H1 (cell line): ENCODE measurements at places on chromosomes 16 and 17. TPM values are rescaled to one million over a fixed set of nuclear protein-coding genes. Genes with fewer than 3 reads are reported as not detected.

GRCh38 chr17:9371019-9371418, 204.6 kb downstream of the STX8 start:
- no peak overlapping the region for H3K27ac ChIP-seq
- H3K36me3 ChIP-seq, result no peaks in the 10 kb centered on the region
- H3K27me3 ChIP-seq, result no peaks in the 10 kb centered on the region
- DNase-seq, result no peak
- peaks cover 3% of the 10 kb centered on the region for H3K4me1 ChIP-seq

DNA sequence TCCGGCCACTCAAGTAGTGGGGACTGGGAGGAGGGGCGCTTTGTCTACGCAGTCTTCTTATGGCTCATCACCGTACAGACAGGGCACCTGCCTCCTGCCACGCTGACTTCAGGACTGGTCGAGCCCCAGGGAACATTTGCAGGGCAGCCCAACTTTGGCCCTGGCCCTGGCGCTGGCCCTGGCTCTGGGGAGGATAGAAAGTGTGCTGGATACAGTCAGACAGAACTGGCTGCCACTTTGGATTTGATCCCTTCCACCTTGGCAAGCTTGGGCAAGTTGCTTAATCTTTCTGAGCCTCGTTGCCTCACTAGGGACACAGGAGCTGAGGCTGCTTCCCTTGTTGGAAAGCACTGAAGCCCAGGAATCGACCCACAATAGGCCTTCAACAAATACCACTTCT, 13.6 kb downstream of the LGALS9 start:
- H3K4me1 ChIP-seq, result no peaks in the 10 kb centered on the region
- no peaks in the 10 kb centered on the region for H3K27me3 ChIP-seq
- H3K36me3 ChIP-seq, result no peaks in the 10 kb centered on the region
- no peak overlapping the region for H3K27ac ChIP-seq
- no peak for DNase-seq

DNA sequence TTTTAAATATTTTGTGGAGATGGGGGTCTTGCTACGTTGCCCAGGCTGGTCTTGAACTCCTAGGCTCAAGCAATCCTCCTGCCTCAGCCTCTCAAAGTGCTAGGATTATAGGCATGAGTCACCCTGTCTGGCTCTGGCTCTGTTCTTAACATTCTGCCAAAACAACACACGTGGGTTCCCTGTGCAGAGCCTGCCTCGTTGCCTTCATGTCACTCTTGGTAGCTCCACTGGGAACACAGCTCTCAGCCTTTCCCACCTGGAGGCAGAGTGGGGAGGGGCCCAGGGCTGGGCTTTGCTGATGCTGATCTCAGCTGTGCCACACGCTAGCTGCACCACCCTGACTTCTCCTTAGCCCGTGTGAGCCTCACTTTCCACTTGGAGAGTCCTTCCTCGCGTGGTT, 19.3 kb downstream of the CRISPLD2 start:
- H3K4me3 ChIP-seq, result no peak overlapping the region; the same call in 1 of the 2 replicates
- H3K36me3 ChIP-seq, result no peaks in the 10 kb centered on the region
- DNase-seq, result no peak
- no peak overlapping the region for H3K27ac ChIP-seq
- H3K4me1 ChIP-seq, result peaks cover 18% of the 10 kb centered on the region

DNA sequence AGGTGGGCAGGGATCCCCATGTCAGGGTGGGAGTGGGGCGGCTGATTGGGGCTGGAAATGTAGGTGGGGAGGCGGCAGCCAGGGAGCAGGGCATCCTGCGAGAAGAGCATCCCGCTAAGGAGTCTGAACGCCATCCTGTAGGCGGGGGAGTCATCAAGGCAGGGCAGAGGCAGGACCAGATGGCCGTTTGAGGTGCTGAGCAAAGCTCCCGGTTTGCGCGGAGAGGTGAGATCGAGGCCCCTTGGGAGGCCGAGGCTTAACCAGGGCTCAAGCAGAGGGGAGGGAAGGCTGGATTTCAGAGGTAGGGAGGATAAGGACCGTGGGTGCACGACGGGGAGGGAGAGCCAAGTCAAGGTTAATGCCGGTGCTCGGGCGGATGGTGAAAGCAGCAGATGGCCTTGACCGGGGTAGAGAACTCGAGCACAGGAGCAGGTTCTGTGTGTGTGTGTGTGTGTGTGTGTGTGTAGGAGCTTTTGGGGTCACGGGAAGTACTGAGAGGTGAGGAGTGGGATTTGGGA, 472 bp upstream of the NME2 start:
- H3K4me3 ChIP-seq, result peak overlapping the region; percentile 95
- H3K36me3 ChIP-seq, result peaks cover 51% of the 10 kb centered on the region
- no peaks in the 10 kb centered on the region for H3K4me1 ChIP-seq
- DNase-seq, result no peak
- H3K27ac ChIP-seq, result no peak overlapping the region

MYH8 gene
- total RNA-seq, result not detected in 2 replicates

DNA sequence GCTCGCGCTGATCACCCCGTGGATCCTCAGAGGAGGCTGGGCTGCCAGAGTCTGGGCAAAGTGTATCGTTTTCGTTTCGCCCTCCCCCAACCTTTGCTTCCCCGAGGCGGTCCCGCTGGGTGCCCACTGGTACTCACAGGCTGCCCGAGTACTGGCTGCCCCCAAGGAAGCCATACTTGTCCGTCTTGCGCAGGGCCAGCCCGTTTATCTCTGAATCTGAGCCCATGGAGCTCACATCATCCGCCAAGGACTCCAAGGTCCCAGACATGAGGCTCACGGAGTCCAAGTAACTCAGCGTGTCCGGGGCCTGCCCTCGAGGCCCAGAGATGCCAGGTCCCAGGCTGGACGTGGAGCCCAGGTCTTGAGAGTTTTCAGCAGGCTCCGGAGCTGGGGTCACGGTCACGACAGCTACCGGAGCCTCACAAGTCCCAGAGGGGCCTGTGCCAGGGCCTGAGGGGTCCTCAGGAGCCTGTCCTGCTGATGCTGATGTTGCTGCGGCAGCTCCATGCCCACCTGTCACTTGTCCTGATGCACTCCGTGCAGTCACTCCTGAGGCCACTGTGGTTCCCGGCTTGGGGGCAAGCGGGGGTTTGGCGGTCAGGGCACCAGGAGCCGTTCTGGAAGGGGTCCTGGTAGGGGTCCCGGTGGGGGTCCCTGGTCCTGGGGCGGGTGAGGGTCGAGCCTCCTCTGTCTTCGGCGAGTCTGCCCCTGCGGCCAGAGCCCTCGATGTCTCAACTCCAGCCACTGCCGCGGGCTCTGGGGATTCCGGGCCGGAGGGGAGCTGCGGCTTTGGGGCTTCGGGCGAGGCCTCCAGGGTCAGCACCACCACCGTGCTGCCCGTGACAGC, 980 bp downstream of the TBC1D10B start:
- no peak for DNase-seq
- 0 out of 2 replicates have a peak, but pooled peaks cover 4% of the 10 kb centered on the region for H3K36me3 ChIP-seq
- H3K4me1 ChIP-seq, result no peaks in the 10 kb centered on the region
- H3K4me3 ChIP-seq, result peak overlapping the region; percentile 56
- no peak overlapping the region for H3K27ac ChIP-seq
- H3K27me3 ChIP-seq, result no peaks in the 10 kb centered on the region
